ENCODE measurements at places on chromosomes 6 and 20.

GRCh38 chr6:144724818-144725217, 439.7 kb downstream of the UTRN start:
- DNase-seq = no peak

DNA sequence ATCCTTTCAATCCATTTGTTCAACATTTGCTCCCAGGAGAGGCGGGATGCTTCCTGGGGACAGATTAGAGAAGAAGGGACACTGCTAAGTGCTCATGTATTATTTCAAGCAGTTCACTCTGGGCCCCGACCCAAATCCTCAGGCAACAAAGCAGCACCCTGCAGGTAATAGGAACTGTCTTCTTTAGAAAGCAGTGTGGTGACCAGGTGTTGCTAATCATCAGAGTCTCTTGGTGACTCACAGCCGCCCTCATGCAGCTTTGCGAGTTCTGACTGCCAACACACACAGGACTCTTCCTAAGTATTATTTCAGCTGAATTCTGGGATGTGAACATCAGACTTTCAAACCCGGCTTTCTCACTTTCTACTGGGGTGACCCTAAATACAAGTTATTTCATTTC, 356.4 kb downstream of the PRKN start:
- DNase-seq = no peak

DNA sequence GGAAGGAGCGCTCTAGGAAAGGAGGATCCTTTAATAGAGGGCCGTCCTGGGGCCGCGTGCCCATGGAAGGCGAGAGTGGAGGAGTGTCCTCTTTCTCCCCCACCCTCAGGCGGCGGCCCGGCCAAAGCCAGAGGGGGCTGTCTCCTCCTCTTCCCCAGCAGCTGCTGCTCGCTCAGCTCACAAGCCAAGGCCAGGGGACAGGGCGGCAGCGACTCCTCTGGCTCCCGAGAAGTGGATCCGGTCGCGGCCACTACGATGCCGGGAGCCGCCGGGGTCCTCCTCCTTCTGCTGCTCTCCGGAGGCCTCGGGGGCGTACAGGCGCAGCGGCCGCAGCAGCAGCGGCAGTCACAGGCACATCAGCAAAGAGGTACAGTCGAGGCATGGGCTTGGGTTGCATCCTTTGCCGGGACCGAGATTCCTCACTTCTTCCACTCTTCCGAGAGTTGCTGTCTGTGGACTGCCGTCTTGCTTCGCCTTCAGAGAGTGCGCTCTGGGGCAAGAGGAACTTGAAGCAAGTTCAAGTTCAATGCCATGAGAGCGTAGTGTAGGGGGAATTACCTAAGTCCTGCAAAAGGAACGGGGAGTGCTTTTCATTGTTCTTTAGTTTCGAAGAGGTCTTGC, at the start of gene LAMA2:
Gene LAMA2 (plus strand): TSS at position 148 of the 621 bp plus-strand sequence. CDS start 108 bp downstream, at position 256.
- DNase-seq = no peak

GRCh38 chr6:166402582-166403277, 20.0 kb upstream of the MPC1 start:
- DNase-seq = no peak

DNA sequence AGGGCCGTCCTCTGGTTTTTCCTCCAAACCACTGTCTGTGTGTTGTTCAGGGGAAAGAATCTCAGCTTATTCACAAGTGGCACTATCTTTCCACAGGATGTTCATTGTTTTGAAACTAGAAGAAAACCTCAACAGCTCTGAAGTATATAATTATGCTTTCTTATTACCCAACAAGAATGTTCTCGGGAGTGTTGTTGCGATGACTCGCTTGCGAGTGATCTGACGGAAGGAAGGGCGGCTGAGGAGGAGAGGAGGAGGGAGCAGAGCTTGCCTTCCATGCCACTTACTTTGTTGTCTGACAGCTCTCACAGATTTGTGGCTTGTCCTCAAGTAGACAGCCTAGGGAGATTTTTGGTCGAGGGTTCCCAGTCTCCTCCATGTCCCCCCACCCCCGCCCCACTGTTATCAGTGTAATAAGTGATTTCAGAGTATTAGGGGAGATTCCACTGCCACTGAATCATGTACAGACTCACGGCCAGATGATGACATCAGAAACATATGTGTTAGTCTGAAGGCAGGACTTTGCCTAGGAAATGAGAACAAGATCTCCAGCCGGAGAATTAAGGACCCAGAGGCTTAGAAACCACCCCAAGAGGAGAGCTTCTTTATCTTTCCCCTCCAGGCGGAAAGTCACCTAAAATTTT, 80.7 kb upstream of the CCN6 start:
- peak; percentile 57 for DNase-seq

- DNase-seq = peak; percentile 12
These were observed 7.9 kb downstream of the NKX2-2 start for GRCh38 chr20:21505810-21506530.
